Activated T-helper 2 cell treated with anti-CD3 and anti-CD28 coated beads, Interferon-gamma antibody, Interleukin-2, Interleukin-4, amounts not matched to agents 10 μg/mL and 5 μg/mL and 100 μg/mL, durations not matched to agents 14 hours and 24 hours and 36 hours (primary cell): ENCODE measurements at places on chromosomes 3 and 15. TPM values are rescaled to one million over a fixed set of nuclear protein-coding genes. Genes with fewer than 3 reads are reported as not detected.
A peak's percentile ranks its signal among the peaks of the same experiment; 100 is the strongest.

Gene SENP8
- 1.5 and 2.0 TPM in 2 replicates for total RNA-seq

Gene PLSCR2
- total RNA-seq, result not detected in 2 replicates

Gene TEX55
- not detected in 2 replicates for total RNA-seq

Gene THBS1
- 0.32 and 0.43 TPM in 2 replicates for total RNA-seq

Gene SHF
- 16.3 and 16.4 TPM in 2 replicates for total RNA-seq

Gene CHST13
- 0.09 TPM in 1 of 2 replicates, not detected in the other for total RNA-seq

Gene SLC2A2
- not detected in 2 replicates for total RNA-seq

- no peaks in the 10 kb centered on the region for H3K36me3 ChIP-seq
- no peak overlapping the region for H3K27ac ChIP-seq
- no peaks in the 10 kb centered on the region for H3K27me3 ChIP-seq
Measured at GRCh38 chr15:27454281-27455075, 483.5 kb downstream of the GABRG3 start.

DNA sequence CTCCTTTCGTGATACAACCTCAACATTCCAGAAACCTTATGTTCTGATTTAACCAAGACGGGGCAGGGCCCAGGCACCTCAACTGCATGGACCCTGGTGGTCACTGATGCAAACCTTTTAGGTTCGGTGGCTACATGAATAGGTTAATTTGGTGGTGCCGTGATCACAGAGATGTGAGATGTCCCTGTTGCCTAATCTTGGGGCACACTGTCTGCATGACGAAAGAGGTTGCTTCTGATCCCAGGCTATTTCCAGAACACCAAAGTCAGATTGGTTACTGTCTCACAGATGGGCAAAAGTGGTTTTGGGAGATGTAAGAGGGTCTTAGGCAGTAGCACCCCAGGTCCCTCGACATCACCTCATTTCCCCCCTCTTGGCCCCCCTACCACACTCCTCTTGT is 4.0 kb upstream of the CCR1 start:
- H3K4me1 ChIP-seq, result peaks cover 23% of the 10 kb centered on the region
- H3K27me3 ChIP-seq, result peaks cover 31% of the 10 kb centered on the region
- H3K4me3 ChIP-seq, result no peak overlapping the region
- H3K27ac ChIP-seq, result no peak overlapping the region
- DNase-seq, result no peak

GRCh38 chr3:164192974-164193373 is 885.3 kb downstream of the SI start:
- no peak for DNase-seq
- H3K4me3 ChIP-seq, result no peak overlapping the region
- H3K27ac ChIP-seq, result no peak overlapping the region
- H3K27me3 ChIP-seq, result no peaks in the 10 kb centered on the region

- H3K27ac ChIP-seq, result no peak overlapping the region
- H3K4me3 ChIP-seq, result no peak overlapping the region
- H3K36me3 ChIP-seq, result no peaks in the 10 kb centered on the region
- no peak for DNase-seq
- H3K4me1 ChIP-seq, result no peaks in the 10 kb centered on the region
Measured at GRCh38 chr3:147369231-147369630, 37.1 kb downstream of the ZIC4 start.

- H3K36me3 ChIP-seq, result no peaks in the 10 kb centered on the region
- peaks cover 4% of the 10 kb centered on the region for H3K27me3 ChIP-seq
- no peak overlapping the region for H3K27ac ChIP-seq
- no peaks in the 10 kb centered on the region for H3K4me1 ChIP-seq
- no peak overlapping the region for H3K4me3 ChIP-seq
Measured at GRCh38 chr3:128956440-128956839, 37.4 kb downstream of the CFAP92 start.

DNA sequence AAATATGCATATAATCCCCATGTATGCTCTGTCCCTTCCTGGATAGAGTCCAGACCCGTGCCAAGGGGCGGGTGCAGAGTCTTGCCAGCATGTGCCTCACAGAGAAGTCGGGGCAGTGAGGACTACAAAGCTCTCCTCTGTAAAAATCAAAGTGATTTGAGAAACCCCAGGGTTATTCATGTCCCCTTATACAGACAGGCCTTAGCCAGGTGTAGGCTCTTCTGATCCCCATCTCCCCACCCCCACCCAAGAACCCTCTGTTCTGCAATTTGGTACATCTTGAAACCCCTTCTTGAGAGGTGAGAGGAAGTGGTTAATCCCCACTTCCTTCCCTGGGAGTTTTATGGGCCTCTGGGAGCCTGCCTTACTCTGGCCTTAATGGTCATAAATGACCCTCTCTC is 24.7 kb downstream of the TRIM71 start:
- no peaks in the 10 kb centered on the region for H3K36me3 ChIP-seq
- no peak overlapping the region for H3K27ac ChIP-seq
- no peak overlapping the region for H3K4me3 ChIP-seq
- peaks cover 7% of the 10 kb centered on the region for H3K27me3 ChIP-seq

- H3K4me1 ChIP-seq, result no peaks in the 10 kb centered on the region
- H3K4me3 ChIP-seq, result no peak overlapping the region
- H3K27me3 ChIP-seq, result peaks cover 4% of the 10 kb centered on the region
- no peaks in the 10 kb centered on the region for H3K36me3 ChIP-seq
- no peak overlapping the region for H3K27ac ChIP-seq
Measured at GRCh38 chr3:50466177-50466576, 37.3 kb downstream of the CACNA2D2 start.

DNA sequence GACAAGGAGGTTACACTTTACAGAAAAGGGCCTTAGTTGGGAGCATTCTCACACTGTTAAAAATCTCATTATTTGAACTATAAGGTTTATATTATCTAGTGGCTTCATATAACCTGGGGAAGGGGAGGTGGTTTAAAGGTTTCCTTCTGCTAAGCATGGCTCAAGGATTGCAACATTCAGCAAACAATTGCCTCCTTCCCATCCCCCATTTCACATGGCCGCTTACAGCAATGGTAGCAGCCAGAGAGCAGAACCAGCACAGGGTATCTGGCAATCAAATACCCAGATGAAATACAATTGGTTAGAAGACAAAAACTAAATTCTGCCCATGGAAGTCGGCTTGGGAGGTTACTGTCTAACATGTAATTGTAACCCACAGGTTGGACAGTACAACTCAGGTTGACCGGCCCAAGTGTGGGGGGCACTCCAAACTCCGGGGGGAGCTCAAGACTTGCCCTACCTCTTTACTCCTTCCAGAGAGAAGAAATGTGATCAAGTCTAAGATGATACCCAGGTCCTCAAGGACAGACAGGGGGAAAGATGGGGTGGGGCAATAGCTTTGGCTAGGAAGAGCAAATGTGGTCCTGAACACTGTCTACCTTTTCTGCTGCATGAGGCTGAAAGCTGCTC is 15.5 kb downstream of the ETV5 start:
- peaks cover 86% of the 10 kb centered on the region for H3K27me3 ChIP-seq
- H3K27ac ChIP-seq, result no peak overlapping the region
- DNase-seq, result no peak
- H3K4me1 ChIP-seq, result no peaks in the 10 kb centered on the region
- no peak overlapping the region for H3K4me3 ChIP-seq

- peak overlapping the region; percentile 14 for H3K27ac ChIP-seq
- peaks cover 61% of the 10 kb centered on the region for H3K4me1 ChIP-seq
- H3K4me3 ChIP-seq, result no peak overlapping the region
- no peaks in the 10 kb centered on the region for H3K27me3 ChIP-seq
- H3K36me3 ChIP-seq, result peaks cover 62% of the 10 kb centered on the region
Measured at GRCh38 chr15:101221902-101222301, 29.9 kb downstream of the CHSY1 start.

GRCh38 chr15:65054333-65055200 is 9.4 kb downstream of the SLC51B start:
- peaks cover 3% of the 10 kb centered on the region for H3K27me3 ChIP-seq
- H3K4me3 ChIP-seq, result no peak overlapping the region
- H3K36me3 ChIP-seq, result no peaks in the 10 kb centered on the region
- DNase-seq, result peak; percentile 46
- H3K4me1 ChIP-seq, result peaks cover 14% of the 10 kb centered on the region
- H3K27ac ChIP-seq, result no peak overlapping the region
